Stimulated activated CD4-positive, alpha-beta T cell treated with anti-CD3 and anti-CD28 coated beads, Interleukin-1b, Interleukin-23, amount 100 ng/mL, for 48 hours (primary cell): ENCODE measurements at places on chromosomes 13 and 19.

GRCh38 chr19:38845374-38846024, 4.3 kb downstream of the HNRNPL start:
- no peak for DNase-seq

DNA sequence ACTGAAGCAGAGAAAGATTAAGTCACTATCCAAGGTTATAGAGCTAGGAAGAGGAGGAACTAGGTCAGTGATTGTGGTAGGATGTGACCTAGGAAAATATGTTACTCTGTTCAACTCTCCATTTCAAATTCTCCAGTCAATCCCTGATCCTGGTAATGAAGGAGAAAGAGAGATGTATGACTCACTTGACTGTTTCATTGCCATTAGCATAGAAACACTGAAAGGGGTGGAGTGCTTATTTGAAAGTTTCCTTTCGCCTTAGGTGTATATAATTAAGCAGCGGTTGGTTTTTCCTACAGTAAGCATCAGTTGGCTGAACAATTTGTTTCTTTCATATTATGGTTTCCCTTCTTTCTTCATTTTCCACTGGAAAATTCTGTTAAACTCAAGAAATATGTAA, 198.1 kb upstream of the CSNK1A1L start:
- no peak for DNase-seq

DNA sequence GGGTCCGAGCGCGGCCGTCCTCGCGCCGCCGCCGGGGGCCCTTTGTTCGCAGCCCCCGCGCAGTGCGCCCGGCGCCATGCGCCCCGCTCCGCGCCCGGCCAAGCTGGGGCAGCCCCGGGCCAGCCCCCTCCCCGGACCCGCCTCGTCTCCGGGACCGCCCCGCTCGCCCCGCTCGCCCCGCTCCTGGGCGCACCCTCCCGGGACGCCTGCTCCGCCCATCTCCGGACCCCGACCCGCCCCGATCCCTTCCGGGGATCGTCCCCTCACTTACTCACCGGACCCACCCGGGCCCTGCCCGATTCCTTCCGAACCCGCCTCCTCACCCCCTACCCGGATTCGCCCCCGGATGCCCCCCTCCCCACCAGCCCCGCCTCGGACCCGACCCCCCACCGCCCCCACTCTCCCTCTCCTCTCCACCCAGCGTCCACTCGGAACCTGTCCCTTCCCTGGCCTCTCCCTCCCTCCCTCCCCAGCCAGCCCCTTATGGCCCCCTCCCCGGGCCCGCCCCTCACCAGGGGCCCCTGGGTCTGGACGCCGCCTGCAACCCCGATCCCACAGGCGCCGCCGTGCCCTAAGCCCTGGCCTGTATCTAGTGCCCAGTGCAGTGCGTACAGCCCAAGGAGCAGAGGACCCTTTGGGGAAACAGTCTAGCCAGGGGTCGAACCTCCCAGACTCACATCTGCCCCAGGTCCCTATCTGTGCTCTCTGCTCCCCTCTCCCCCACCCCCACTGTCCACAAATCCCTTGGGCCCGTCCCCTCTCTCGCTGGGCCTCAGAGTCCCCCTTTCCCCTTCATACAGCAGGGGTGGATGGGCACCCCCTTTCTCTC, at the start of gene CPAMD8:
TSS of gene CPAMD8 (minus strand) at position 105 of the 829 bp plus-strand sequence. CDS start 168 bp downstream, outside the sequence.
- DNase-seq, result no peak

DNA sequence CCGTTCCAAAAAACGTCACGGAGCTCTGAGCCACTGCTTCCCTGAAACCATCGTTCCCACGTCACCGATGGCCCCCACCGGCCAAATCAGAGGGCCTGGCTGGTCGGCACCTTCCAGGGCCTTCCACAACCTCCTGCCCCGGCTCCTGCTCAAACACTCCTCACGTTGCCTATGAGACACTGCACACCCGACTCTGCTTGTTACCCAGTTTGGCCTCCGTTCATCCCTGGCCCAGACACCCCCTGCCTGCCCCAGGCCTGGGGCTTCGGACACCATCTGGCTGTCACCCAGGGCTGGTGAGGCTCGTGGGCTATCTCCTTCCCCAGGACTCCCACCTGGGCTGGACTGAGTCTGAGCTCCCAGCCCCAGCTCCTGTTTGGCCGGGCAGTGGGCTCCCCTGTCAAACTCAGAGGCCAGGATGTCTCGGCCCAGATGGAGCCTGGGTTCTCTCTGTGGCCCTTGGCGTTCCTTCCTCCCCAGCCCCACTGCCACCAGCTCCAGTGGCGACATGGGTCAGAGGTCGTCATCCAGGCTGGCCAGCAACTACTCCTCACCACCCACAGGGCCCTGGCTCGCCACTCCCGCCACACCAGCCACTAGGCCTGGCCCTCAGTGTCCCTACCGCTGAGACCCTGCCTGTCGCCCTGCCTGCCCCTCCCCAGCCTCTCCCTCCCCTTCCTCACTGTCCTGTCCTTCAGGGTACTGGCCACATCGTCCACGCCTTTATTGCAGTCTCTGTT, 17.7 kb downstream of the CERS1 start:
- DNase-seq, result no peak

DNA sequence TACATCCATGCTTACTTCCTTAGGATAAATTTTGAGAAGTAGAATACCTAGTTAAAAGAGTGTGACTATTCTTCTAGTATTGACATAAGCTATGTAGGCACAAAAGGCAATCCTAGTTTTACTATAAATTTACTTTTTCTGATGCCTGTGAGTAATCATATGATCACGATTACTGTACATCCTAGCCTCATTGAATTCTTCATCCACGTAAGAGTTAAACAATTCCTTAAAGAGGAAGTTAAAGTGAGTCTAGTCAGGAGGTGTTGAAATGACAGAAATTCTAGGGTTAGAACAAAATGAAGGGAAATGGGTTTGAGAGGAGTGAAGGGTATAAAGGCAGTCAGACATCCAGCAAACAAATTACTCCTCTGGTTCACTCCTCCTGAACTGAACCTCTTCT, at the start of gene ACOD1:
TSS of gene ACOD1 (plus strand) at position 363 of the 400 bp plus-strand sequence. CDS start 48 bp downstream, outside the sequence.
- no peak for DNase-seq

GRCh38 chr13:110492679-110493593, 68.6 kb downstream of the RAB20 start:
- no peak for DNase-seq

DNA sequence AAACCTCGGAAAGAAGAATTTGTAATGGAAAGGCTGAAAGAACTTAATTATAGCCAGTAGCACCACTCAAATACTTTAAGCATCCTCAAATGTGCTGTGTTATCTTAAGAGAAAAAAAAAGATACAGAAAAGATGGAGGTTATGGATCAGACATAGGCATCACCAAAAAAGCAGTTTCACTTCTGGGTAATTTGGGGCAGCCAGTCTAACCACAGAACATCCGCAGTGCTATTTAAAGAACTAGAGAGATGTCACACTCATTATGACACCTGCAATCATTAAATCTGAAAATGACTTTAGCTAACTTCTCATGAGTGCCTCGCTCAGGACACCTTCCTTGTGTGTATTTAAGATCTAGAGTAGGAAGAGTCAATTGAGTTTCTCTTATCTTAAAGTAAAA, 211.8 kb downstream of the RBM26 start:
- DNase-seq, result peak; percentile 64
